ENCODE measurements at places on chromosomes 1 and 21. TPM values are rescaled to one million over a fixed set of nuclear protein-coding genes. Genes with fewer than 3 reads are reported as not detected.

Gene MROH7
- total RNA-seq: 4.3 TPM

Gene LCE1A
- not detected for total RNA-seq

DNA sequence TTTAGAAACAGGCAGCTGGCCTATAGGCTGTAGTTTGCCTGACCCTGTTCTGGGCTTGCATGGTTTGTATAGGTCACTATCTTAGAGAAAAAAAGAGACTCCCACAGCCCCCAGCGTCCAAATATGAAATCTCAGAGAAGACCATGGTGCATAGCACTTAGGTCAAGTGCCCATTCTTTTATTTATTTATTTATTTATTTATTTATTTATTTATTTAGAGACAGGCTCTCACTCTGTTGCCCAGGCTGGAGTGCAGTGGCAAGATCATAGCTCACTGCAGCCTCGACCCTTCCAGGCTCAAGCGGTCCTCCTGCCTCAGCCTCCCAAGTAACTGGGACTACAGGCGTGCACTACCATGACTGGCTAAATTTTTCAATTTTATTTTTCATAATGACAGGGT, 50.8 kb upstream of the ARTN start:
- no peak for DNase-seq
- H3K4me1 ChIP-seq: peaks cover 36% of the 10 kb centered on the region
- H3K36me3 ChIP-seq: peaks cover 5% of the 10 kb centered on the region
- H3K27me3 ChIP-seq: no peaks in the 10 kb centered on the region
- H3K27ac ChIP-seq: no peak overlapping the region
- H3K4me3 ChIP-seq: no peak overlapping the region

DNA sequence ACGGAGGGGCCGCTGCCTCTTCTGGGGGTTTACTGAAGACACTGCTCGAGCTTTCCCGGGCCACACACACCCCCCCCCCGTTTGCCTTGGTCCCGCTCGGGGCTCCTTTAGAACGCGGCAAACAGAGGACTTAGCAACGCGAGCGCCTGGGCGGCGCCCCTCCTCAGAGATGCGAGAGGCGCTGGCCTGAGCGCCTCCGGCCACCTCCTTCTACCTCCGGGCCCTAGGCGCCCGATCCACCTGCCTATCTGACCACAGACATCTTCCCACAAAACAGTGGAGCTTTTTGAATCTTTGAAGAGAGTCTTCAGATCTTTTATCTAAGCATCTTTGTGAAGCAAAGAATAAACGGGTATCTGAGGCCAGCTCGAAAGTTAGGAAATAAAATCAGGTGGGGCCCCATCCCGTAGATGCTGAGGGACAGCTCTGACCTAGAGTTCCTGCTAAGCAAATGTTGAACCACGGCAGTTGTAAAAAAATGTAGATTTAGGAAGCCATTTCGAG, 436 bp upstream of the TTLL7 start:
- peak overlapping the region; percentile 95 for H3K27ac ChIP-seq
- H3K36me3 ChIP-seq: no peaks in the 10 kb centered on the region
- DNase-seq: peak; percentile 88
- H3K4me3 ChIP-seq: peak overlapping the region; percentile 85

GRCh38 chr21:27060190-27060589, 93.3 kb upstream of the ADAMTS5 start:
- H3K4me1 ChIP-seq: no peaks in the 10 kb centered on the region
- H3K4me3 ChIP-seq: no peak overlapping the region
- no peaks in the 10 kb centered on the region for H3K27me3 ChIP-seq
- DNase-seq: no peak

DNA sequence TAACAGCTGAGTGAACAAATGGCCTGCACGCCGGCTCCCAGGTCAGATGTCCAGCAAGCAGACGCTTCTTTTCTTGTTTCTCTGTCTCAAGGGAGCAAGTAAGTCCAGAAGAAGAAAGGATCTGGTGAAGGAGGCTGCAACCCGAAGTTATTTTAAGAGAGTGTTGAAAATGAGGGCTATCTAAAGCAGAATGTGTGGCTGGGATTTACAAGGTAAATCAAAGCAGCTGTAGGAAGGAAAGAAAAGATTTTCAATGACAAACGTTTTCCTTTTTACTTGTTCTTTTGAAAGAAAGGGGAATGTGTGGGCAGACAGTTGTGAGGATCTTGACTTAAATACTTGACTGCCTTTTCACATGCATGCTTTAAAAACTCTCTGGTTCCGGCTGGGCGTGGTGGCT, 311.5 kb downstream of the KIF26B start:
- DNase-seq: peak; percentile 34
- no peak overlapping the region for H3K27ac ChIP-seq
- no peaks in the 10 kb centered on the region for H3K4me1 ChIP-seq
- H3K36me3 ChIP-seq: no peaks in the 10 kb centered on the region

DNA sequence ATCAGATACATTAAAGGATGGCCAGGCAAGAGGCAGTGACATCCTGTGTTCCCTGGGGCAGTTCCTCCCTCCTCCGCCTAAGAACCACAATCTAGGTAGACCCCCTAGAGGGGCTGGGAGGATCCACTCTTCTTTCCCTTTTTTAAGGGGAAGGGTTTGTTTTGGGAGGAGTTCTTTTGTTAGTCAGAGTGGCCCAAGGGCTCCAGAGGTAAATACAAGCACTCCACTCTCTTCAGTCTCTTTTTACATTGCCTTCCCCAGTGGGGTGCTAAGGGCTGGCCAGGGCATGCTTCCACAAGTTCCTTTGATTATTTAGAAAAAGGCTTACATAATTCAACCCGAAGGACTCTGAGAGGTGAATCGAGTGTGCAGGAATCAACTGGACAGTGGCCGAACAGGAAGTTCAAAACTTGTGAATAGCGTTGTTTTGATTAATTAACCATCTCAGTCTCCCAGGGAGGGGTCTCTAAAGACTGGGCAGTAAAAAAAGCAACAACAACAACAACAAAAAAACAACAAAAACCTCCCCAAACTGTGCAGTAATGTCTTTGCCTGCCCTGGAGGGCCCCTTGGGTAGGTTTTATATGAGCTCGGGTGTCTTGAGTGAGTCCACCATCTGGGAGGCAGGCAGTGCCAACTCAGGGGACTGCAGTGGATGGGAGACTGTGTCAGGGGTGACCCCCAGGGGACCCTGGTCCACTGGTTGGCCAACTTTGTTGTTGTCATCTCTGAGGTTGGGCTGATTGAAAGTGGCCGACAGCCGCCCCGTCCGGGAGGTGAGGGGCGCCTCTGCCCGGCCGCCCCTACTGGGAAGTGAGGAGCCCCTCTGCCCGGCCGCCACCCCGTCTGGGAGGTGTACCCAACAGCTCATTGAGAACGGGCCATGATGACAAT, 33.2 kb upstream of the ENO1 start:
- no peak overlapping the region for H3K4me3 ChIP-seq
- H3K27me3 ChIP-seq: peaks cover 5% of the 10 kb centered on the region
- no peak for DNase-seq
- no peaks in the 10 kb centered on the region for H3K36me3 ChIP-seq

DNA sequence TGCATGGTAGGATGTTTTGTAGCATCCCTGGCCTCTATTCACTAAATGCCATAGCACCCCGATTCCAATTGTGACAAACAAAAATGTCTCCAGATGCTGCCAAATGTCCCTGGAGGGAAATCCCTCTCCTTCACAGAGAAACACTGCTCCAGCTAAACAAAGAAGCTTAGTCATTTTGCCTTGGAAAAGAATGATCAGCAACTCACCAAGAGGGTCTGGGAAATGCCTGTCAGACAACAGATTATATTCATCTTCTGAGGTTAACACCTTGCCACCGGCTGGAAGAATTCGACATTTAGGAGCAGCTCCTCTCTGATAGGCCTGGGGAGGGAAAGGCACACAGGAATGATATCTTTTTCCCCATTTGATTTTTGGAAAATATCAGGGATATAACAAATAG, 84.4 kb downstream of the NIBAN1 start:
- no peaks in the 10 kb centered on the region for H3K27me3 ChIP-seq
- DNase-seq: no peak

DNA sequence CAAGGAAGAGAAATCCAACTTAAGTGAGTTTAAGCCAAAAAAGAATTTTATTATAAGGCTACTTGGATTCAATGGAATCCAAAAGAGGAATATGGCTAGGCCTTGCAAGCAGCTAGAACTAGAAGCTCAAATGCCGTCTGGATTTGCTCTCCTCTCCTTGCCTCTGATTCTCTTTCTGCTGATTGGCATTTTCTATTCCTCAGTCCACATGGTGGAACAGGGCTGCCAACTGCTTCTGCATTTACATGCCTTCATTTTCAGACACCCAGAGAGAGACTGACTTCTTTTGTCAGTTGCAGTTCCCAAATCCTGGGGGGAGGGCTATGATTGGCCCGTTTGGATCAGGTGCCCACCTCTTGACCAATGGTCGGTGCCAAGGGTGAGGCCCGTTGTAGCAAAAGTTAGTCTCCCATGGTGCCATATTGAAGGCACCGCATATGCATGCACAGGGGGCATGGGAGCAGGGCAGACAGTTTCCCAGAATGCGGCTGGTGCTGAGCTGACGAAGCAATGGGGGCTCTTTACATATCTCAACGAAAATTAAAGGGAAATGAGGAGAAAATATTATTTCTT, 18.3 kb downstream of the ZBTB18 start:
- H3K4me3 ChIP-seq: no peak overlapping the region
- no peaks in the 10 kb centered on the region for H3K36me3 ChIP-seq
- no peaks in the 10 kb centered on the region for H3K4me1 ChIP-seq
- H3K27ac ChIP-seq: no peak overlapping the region
- DNase-seq: no peak
- H3K27me3 ChIP-seq: peaks cover 2% of the 10 kb centered on the region

- H3K27me3 ChIP-seq: peaks cover 4% of the 10 kb centered on the region
- no peak overlapping the region for H3K4me3 ChIP-seq
- DNase-seq: no peak
- no peak overlapping the region for H3K27ac ChIP-seq
- no peaks in the 10 kb centered on the region for H3K36me3 ChIP-seq
- peaks cover 49% of the 10 kb centered on the region for H3K4me1 ChIP-seq
Observed at GRCh38 chr1:2986549-2987305, 34.5 kb upstream of the ACTRT2 start.

DNA sequence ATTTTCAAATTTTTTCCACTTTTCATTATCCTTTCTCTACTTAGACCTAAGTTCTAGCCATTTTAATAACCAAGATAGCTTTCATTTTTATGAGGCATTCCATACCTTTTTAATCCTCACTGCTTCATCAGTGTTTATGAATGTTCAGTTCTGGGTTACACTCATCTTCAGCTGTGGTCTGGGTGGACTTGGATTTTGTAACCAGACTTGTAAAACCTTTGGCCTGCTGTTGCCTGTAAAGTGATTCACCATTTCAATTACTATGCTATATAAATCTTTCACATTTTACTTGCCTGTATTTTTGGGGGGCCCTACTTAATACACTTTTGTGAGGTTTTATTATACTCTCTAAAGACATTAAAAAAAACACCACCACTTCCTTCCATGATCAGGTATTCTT, 46.2 kb downstream of the USP25 start:
- no peaks in the 10 kb centered on the region for H3K27me3 ChIP-seq
- peaks cover 5% of the 10 kb centered on the region for H3K36me3 ChIP-seq
- no peak for DNase-seq
- no peaks in the 10 kb centered on the region for H3K4me1 ChIP-seq

DNA sequence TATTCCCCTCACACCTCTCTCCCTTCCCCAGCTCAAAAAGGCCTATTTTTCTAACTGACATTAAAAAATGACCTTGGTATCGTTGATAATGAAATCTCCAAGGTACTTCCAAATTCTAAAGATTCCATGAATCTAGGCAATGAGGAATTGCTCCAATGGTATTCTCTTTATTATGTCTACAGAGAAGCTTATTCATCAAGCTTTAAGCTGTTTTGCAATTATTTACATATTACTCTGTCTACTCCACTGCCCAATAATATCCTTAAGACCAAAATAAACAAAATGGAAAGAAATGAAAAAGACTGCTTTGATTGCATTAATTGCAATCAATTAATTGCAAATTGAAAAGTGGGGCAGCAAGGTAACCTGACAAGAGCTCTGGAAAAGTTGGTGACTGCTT, 7.9 kb downstream of the PLPP3 start:
- H3K27ac ChIP-seq: no peak overlapping the region
- peaks cover 2% of the 10 kb centered on the region for H3K36me3 ChIP-seq
- H3K27me3 ChIP-seq: no peaks in the 10 kb centered on the region
- no peak for DNase-seq

- no peaks in the 10 kb centered on the region for H3K36me3 ChIP-seq
- no peak for DNase-seq
- no peak overlapping the region for H3K27ac ChIP-seq
- H3K4me3 ChIP-seq: no peak overlapping the region
- no peaks in the 10 kb centered on the region for H3K27me3 ChIP-seq
- H3K4me1 ChIP-seq: peaks cover 22% of the 10 kb centered on the region
Observed at GRCh38 chr1:178946416-178946815, 75.5 kb upstream of the ANGPTL1 start.

DNA sequence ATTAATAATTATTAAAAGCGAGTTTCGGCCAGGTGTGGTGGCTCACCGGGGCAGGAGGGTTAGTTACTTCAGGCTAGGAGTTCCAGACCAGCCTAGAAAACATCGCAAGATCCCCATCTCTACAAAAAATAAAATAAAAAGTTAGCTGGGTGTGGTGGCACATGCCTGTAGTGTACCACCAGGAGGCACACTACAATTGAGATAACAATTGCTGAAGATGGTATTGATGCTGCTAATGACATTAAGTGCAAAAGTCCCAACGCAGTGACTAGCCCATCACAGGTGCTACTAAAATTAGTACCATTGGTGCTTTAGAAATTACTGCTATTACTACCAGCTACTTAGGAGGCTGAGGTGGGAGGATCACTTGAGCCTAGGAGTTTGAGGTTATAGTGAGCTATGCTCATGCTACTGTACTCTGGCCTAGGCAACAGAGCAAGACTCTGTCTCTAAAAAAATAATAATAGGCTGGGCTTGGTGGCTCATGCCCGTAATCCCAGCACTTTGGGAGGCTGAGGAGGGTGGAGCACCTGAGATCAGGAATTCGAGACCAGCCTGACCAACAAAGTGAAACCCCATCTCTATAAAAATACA, 156.6 kb downstream of the GREM2 start:
- no peaks in the 10 kb centered on the region for H3K36me3 ChIP-seq
- H3K27ac ChIP-seq: no peak overlapping the region
- H3K4me3 ChIP-seq: no peak overlapping the region
- no peak for DNase-seq
- no peaks in the 10 kb centered on the region for H3K4me1 ChIP-seq

GRCh38 chr1:8431019-8431418, 113.1 kb downstream of the SLC45A1 start:
- H3K36me3 ChIP-seq: peaks cover 5% of the 10 kb centered on the region
- H3K4me1 ChIP-seq: peaks cover 14% of the 10 kb centered on the region
- no peak overlapping the region for H3K27ac ChIP-seq
- DNase-seq: no peak

GRCh38 chr1:25169610-25170009, 62.7 kb downstream of the SYF2 start:
- peaks cover 9% of the 10 kb centered on the region for H3K27me3 ChIP-seq
- H3K4me3 ChIP-seq: no peak overlapping the region
- no peaks in the 10 kb centered on the region for H3K4me1 ChIP-seq
- no peaks in the 10 kb centered on the region for H3K36me3 ChIP-seq

GRCh38 chr1:176469450-176470010, 6.6 kb downstream of the PAPPA2 start:
- no peak for DNase-seq
- H3K27ac ChIP-seq: no peak overlapping the region
- no peaks in the 10 kb centered on the region for H3K36me3 ChIP-seq
- no peak overlapping the region for H3K4me3 ChIP-seq
- no peaks in the 10 kb centered on the region for H3K4me1 ChIP-seq
